ENCODE measurements at places on chromosomes 7 and 10. TPM values are rescaled to one million over a fixed set of nuclear protein-coding genes. Genes with fewer than 3 reads are reported as not detected.

ADCYAP1R1 gene
- total RNA-seq: not detected

GIMAP1 gene
- not detected for total RNA-seq

LAMB4 gene
- 0.13 TPM for total RNA-seq

AKR1E2 gene
- total RNA-seq: 4.2 TPM

DNA sequence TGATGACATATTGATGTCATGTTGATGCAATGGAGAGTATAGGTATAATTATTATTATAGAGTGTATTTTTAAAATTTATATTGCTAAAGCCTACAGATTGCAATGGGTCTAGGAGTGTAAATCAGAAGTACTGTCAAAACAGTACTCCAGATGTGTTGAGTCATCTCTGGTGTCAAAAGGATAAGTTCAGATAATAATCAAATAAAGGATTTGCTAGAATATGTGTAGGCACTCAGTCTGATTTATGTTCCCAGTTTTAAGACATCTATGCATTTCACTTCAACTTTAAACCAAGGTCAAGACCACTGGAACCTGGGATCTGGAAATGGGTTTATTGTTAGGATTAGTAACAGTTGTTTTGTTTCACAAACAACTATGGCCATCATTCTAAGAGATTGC is 342.3 kb upstream of the BMPER start:
- DNase-seq: no peak

GRCh38 chr10:123741711-123742110 is 75.6 kb downstream of the GPR26 start:
- no peak for DNase-seq

DNA sequence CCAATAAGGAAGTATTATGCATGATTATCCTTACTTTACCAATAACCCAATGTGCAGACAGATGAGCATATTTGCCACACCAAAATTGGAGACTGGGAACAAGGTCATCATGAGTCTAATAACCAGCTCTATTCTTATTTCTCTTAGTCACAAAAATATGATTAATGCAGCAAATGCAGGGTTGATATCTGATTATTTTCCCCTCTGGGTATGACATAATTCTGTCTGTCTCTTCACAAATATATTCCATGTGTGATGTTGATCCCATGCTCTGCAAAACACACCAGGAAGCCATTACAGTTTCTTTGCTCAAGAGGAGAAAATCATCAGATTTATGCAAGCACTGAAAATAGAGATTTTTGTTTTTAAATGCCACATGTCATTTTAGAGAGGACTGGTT is 196.5 kb upstream of the DGKB start:
- no peak for DNase-seq

DNA sequence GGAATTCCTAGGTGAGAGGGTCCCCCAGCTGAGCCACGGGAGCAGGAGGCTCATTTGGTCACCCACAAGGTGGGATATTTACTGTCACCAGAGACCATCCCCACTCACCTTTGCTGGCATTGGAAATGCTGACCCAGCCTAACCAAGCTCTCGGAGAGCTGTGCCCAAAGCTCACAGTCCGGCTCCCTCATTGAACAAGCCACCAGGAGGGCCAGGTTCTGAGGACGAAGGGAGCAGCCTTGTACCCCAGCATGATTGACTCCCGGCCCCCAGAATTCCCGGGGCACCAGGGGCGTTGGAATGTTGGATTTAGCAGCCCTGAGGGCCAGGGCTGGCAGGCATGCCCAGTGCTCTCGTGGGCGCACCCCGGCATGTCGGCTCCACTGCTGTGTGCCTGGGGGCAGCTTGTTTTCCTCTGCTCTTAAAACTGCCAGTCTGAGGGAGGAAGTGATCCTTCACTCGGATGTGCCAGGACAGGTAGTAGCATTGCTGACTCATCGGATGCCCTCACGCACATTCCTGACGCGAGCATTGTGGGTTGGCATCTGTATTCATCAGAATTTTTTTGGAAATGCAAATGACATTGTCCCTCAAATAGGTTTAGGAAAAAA is 23.3 kb downstream of the CLIP2 start:
- peak; percentile 98 for DNase-seq

DNA sequence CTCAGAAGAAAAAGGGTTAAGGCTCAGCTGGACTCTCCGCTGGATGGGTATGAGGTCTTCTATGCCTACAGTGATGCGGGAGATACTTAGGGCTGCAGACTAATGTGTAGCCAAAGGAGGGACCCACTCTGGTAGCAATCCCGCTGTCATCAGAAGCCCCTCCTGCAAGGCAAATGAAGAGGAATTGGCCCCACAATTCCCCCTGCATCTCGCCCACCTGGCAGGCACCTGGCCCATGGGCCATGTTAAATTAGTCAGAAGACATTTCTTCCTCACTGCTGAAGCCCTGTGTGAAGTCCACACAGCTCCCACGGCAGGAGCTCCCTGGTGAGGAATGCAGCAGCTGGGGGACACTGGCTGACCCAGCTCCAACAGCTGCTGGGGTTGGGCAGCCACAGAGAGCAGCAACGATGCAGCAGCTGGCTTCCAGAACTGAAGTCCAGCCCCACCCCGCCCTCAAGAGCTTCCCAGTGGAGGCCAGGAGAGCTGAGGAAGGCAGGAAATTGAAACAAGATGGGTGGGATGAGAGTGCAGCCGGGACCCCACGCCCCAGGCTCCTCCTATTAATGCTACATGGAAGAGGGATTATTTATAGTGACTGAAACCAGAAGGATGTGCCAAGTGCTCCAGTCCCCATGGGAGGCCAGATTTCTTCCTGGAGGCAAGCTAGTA is 5.5 kb downstream of the VSTM4 start:
- no peak for DNase-seq

DNA sequence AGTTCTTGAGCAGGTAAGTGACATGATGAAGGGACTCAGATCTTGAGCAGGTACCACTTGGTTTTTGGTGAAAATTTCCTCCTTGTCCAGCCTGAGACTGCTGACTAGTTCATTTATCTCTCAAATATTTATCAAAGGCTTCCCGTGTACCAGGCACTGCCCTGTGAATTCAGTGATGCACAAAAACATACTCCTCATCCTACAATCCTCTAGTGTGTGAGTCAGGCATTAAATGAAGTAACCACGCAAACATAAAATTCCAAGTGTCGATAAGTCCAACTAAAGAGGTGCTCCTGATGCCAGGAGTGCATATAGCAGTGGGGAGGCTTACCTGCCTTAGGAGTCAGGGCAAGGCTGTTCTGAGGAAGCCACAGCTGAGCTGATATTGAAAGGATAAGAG is 41.5 kb upstream of the LBX1 start:
- DNase-seq: no peak

GRCh38 chr7:32257621-32258020 is 187.4 kb upstream of the PDE1C start:
- no peak for DNase-seq

Data from bronchial epithelial cell (primary cell).